ENCODE measurements at places on chromosomes 11 and 22.

DNA sequence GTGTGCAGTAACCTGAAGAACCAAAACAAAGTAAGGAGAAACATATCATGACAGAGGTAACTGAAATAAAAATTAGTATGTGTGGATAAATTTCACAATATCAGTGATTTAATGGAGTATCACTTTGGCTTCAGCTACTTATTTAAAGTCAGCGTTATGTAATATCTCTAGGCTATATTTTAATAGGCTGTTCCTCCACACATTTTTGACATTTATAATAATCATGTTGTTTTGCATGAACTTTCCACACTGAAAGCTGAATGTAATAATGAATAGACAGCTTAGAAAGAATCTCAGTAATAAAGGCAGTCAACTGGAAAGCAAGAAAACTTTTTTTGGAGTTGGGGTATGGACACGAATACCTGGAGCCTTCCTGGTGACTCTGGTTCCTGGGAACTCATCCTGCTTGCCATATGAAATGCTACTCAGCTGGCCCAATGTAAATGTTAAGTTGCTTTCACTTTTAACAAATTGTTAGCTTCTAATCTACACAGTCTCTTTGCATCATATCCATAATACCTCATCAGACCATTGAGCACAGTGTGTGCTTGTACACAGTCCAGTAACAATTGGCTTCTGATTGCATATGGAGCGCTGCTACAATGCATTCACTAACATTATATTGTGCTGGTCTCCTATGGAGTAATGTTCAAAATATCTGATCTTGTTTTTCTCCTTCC is 257.7 kb downstream of the SOX6 start:
- DNase-seq, result no peak

DNA sequence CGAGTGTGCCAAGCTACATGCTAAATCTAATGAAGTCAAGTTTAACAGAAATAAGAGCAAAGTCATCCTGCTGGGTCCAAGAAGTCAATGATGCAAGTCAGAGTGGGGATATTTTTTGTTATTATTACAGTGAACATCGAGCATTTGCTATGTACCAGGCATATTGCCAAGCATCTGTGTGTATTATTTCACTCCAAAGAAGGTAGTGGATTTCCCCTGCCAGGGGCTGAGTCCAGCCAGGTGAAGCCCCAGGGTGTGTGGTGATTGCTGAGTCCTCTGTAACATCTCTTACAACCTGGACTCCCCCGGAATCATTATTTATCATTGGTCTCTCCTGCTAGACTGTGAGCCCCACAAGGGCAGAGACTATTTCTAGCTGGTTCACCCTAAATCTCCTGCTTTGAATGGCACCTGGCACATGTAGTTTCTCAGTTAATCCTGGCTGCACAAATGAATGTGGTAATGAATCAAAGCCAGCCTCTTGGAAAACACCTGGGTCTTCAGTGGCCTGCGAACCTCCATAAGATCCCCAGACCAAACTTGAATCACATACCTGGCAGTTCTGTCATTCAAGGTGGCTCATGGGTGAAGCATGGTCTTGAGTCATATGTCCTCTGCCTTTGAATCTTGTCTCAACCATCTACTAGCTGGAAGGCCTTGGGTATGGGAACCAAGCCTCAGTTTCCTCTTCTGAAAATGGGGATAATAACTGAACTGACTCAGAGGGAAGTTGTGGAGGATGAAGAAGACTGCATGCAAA is 549.2 kb downstream of the MIAT start:
- no peak for DNase-seq

DNA sequence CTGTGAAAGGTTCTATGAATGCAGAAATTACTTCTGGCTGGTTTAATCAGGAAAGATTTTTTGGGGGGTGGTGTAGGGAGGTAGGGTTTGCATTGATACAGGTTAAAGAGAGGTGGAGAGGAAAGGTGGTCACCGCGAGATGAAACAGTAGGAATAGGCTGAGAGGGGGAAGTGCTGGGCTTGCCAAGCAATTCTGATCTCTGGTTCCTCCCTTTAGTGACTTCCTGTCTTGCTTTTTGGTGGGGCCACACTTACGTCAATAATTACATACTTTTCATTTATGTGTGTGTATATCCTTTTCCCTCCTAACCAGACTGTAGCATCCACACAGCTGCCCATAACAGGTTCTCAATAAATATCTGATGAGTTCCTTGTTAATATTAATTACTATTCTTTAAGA is 120.0 kb downstream of the CTNND1 start:
- no peak for DNase-seq

DNA sequence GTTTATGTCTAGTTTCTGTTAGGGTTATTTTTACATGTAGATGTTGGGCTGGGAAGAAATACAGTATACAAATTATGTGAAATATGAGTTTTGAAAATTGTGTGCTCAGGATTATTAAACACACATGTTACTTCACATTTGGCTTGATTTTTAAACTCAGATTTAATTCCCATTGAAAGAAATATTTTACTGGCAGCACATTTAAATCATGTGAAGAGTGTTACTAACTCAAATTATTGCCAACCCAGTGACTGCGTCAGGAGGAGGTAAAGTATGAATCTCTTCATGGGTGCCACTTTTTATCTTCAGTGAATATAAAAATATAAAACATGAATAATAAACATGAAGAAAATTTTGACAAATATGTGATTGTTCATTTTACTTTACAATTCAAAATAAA is 457.5 kb upstream of the CCDC179 start:
- no peak for DNase-seq

- DNase-seq, result no peak
These were observed 161.7 kb downstream of the ATG16L2 start for GRCh38 chr11:72975778-72976521.

Measured in activated CD4-positive, CD25-positive, alpha-beta regulatory T cell (primary cell).